T-helper 1 cell treated with Interleukin-12 subunit alpha and Interleukin-12 subunit beta and Interleukin-4 antibody, amounts not matched to agents 30 ng/mL and 1 ng/mL, for 36 hours (primary cell): ENCODE measurements at places on chromosomes 7 and 10. TPM values are rescaled to one million over a fixed set of nuclear protein-coding genes. Genes with fewer than 3 reads are reported as not detected.

SPDYE16 gene
- 0.05 and 0.27 TPM in 2 replicates for total RNA-seq

ATP5F1C gene
- total RNA-seq = 280 and 283 TPM in 2 replicates

FEZF1 gene
- not detected in 2 replicates for total RNA-seq

KLF14 gene
- total RNA-seq = not detected in 2 replicates

HOXA1 gene
- total RNA-seq = 0.22 and 0.41 TPM in 2 replicates

ACADSB gene
- 21.1 and 22.7 TPM in 2 replicates for total RNA-seq

ANKRD30A gene
- total RNA-seq = not detected in 2 replicates

CRYGN gene
- not detected in 2 replicates for total RNA-seq

CYP3A4 gene
- not detected in 2 replicates for total RNA-seq

RBP4 gene
- total RNA-seq = not detected in 2 replicates

PRKCQ gene
- total RNA-seq = 68.8 and 71.5 TPM in 2 replicates

HOXA7 gene
- not detected in 2 replicates for total RNA-seq

GSTO2 gene
- 1.2 and 1.4 TPM in 2 replicates for total RNA-seq

PDSS1 gene
- 16.7 and 18.1 TPM in 2 replicates for total RNA-seq

UFSP1 gene
- 3.3 and 3.7 TPM in 2 replicates for total RNA-seq

PCBD1 gene
- total RNA-seq = 20.5 and 23.4 TPM in 2 replicates
